AG04450 (cell line): ENCODE measurements at places on chromosomes 1 and 21.

GRCh38 chr1:17128361-17128760 lies 9.1 kb upstream of the PADI2 start:
- peak; percentile 71 for DNase-seq

DNA sequence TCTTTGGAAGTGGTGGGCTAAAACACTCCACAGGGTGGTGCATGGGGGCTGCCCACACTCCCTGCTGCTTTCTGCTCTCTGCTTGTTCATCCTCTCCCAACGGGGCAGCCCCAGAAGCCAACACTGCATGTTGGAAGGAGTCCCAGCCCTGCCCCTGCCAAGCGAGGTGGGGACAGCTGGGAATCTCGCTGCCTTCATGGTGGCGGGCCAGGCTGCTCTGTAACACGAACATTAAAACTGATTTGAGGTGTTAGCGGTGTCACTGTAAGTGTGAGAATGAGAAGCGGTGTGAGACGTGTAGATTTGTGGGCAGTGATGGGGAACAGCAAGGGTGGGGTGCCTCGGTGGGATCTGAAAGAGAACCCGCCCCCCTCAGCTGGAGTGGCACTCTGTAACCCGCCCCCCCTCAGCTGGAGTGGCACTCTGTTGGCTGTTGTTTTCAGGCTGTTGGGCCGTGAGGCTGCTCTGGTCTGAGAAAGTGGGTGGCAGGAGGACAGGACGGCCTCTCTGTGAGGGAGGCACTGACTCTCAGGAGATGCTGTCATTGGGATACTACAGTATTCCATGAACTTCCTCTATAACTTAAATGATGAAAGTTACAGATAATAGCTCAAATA lies 80.9 kb downstream of the PCBP3 start:
- no peak for DNase-seq

- DNase-seq: peak; percentile 80
These were observed 298.6 kb downstream of the PTPRC start for GRCh38 chr1:198937231-198938031.

- no peak for DNase-seq
These were observed 319.2 kb downstream of the NTNG1 start for GRCh38 chr1:107460035-107460434.

- peak; percentile 13 for DNase-seq
These were observed 5.3 kb downstream of the HES2 start for GRCh38 chr1:6414443-6414844.

DNA sequence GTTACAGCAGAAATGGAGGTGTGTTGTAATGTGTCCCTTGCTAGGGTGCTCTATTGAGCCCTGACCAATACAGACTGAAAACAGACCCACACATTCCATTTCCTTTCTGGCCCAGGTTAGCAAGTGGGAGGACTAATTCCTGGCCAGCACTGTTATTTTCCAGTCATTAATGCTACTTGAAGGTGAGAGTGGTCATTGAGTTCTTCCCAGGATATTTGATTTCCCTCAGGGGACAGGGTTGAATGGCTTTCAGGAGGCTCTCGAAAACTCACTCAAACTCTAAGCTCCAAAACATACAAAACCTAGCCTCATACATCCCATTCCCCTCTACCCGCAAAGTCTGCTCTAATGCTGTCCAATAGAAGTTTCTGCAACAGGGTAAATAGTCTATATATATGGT lies 6.2 kb downstream of the LRRC52 start:
- DNase-seq: no peak

DNA sequence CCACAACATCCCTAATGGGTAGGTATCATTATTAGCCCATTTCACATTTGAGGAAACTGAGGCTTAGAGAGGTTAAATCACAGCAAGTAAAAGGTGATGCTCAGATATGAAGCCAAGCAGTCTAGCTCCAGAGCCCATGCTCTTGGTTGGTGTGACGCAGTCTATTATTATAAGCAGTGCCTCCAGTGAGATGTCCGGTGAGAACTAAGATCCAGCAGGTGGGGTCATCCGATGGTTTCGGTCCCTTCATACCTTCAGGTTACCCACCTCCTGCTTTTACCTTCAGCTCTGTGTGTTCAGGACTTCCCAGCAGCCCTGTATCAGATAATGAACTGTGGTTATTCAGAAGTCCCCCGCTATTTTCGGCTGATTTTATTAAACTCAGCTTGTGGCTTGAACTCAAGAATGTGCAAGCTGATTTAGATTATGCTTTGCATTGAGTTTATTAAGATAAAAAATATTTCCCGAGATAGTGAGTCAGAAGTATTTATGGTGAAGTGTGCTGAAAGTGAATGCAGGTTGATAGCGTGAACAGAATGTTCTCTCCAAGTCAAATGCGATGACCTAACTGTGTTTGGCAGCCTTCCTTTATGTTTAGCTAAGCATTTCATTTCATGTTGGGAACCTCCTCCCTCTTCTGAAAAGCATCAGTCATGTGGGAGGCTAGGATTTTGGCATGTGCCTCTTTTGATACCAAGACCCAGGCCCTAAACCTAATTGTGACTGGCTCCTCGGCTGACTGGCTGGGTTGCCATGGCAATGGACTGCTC lies 160.9 kb upstream of the UBE2U start:
- peak; percentile 83 for DNase-seq

- no peak for DNase-seq
These were observed at the start of gene FASLG for GRCh38 chr1:172658871-172659453. Gene FASLG, plus strand, starts transcription at chr1:172659103. Its CDS starts 99 bp downstream, at chr1:172659202.

DNA sequence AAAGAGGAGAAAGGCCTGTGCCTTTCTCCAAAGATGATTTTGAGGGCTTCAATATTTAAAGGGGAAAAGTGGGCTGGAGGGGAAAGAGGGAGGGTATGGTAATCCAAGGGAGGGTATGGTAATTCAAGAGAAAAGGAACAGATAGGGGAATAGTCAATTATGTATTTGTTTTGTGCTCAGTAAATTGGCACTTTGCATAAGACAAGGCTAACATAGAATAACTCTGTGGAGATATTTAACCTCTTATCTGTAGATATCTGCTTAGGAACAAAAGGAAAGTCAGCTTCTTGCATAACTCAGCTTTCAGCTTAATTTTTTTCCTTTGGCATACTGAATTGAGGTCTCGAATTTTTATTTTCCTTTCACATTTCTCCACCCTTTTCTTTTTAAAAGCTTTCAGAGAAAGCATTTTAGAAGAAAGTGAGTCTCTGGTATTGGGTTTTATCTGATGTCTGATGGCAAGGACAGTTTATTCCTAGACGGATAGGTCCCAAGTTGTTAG lies 119.9 kb upstream of the F3 start:
- no peak for DNase-seq

- no peak for DNase-seq
These were observed 42.3 kb downstream of the GNG4 start for GRCh38 chr1:235607284-235607683.

DNA sequence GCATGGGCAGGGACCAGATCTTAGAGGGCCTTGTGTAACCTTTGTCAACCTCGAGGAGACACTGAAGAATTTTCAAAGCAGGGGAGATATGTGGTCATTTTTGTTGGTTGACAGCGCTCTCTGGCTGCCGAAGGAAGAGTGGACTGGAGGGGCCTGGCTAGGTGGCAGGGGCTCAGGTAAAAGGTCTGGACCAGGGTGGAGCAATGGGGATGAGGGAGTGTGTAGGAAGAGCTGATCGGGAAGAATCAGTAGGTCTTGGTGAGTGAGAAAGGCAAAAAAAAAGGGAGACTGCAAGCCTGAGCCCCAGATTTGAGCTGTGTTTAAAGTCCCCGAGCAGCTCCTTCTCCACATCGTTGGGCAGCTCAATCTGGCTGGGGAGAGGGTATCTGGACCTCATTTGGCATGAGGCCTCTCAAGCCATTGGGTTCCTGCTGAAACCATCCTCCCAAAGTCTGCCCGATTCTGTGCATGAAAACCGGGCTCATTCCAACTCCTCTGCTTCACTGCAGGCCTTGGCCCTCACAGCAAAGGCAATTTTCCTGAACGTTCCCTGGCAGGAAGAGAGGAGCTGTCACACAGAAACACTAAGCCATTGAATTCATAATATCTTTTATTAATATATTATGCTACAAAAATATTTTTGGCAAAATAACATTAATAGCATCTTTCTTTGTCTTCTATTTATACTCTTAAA lies 237.1 kb downstream of the TRABD2B start:
- DNase-seq: no peak

DNA sequence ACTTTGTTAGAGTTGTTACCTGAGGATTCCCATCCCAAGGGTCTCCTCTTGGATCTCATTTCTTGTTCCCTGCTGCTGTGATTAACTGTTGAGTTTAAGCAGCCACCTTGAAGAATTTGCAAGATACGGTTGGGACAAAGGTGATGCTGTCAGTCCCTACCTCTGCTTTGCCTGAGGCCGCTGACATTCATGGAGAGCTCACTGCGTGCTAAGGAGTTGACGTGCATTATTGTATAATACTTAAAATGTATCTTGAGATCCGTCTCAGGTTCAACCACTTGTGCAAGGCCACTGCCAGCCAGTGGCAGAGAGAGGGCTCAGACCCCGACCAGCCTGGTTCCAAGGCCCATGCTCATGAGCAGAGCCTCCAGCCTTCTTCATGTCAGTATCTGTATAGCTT lies 14.2 kb downstream of the DOP1B start:
- DNase-seq: no peak

- DNase-seq: no peak
These were observed 213.9 kb downstream of the SEC16B start for GRCh38 chr1:177755851-177756560.

GRCh38 chr1:79531790-79532189 lies 525.3 kb upstream of the ADGRL4 start:
- no peak for DNase-seq

DNA sequence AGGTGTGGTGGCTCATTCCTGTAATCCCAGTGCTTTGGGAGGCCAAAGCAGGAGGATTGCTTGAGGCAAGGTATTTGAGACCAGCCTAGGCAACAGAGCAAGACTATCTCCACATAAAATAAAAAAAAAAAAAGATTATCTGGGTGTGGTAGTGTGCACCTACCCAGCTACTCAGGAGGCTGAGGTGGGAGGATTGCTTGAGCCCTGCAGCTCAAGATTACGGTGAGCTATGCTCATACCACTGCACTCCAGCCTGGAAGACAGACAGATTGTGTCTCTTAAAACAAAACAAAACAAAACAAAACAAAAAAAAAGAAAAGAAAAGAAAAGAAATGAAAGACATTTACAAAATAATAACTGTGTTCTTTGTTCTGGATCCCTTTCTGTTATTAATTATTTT lies 6.1 kb upstream of the TLCD4 start:
- DNase-seq: no peak

DNA sequence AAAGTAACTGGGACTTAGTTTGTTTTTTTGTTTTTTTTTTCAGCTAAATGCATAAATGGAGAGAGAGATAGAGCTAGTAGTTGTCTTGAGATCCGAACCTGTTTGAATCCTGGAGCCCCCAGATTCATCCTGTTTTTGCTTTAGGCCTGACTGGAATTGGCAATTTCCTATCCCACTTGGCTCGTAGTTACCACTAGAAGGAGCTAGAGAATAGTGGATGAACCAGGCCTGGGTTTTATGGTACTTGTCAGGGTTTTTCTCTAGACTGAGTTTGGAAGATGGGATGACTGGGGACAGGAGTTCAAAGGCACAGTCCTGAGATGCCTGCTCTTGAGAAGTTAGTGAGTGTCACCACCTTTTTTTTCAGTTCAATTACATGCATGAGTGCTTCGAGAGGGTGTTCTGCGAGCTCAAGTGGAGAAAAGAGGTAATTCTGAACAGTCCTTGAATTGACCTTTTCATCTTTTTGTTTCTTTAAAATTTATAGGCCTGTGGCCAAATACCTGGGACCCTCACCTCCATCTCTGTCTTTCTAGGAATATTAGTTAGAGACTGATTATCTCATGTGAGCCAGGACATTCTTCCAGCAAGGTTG lies 23.4 kb downstream of the CELF3 start:
- no peak for DNase-seq

GRCh38 chr1:235461954-235462353 lies 42.3 kb downstream of the B3GALNT2 start:
- DNase-seq: no peak

GRCh38 chr1:94873520-94874351 lies 53.2 kb downstream of the CNN3 start:
- DNase-seq: no peak

- no peak for DNase-seq
These were observed 49.1 kb downstream of the DDX20 start for GRCh38 chr1:111804776-111805175.

- DNase-seq: no peak
These were observed 664.4 kb downstream of the LMO4 start for GRCh38 chr1:87993051-87993450.

GRCh38 chr1:51295926-51296325 lies 34.4 kb downstream of the TTC39A start:
- DNase-seq: no peak

GRCh38 chr1:230153641-230154296 lies 86.7 kb downstream of the GALNT2 start:
- no peak for DNase-seq

DNA sequence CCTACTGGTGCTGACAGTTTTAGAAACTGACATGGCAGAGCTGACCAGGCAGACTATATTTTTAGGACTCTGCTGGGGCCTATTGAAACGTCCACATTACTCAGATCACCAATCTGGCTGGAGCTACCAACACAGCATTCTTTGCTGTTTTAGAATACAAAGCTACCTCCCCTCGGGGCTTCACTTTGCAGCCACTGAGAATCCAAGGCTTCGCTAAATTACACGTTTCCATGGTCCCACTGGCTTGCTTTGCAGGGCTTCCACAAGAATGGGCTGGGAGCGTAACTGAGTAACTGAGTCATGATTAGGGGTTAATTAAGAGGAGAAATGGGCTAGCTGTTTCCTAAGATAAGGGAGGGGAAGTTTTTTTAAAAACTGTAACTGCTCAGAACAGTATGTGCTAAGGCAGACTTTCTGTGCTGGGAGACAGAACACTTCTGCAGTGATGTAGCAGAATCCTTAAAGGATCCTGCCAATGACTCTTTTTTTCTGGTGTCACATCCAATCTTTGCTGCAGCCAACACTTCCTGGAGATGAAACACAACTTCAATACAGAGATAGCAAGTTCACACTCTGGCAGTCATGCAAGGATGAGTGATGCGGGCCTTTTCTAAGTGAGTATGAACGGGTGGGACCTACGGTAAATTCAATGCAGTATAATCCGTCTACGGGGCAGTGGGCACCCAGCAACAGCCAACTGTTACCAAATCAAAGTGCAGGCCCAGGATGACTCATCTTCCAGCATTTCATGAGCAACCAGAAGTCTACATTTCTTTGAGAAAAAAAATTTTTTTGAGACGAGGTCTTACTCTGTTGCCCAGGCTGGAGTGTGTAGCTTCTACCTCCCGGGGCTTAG lies 21.5 kb downstream of the NDUFS5 start:
- peak; percentile 34 for DNase-seq
